ENCODE measurements at places on chromosomes 12 and 14.

- DNase-seq, result no peak
Observed at GRCh38 chr14:59959668-59960067, 39.7 kb downstream of the LRRC9 start.

GRCh38 chr14:71301611-71302010 is 394.4 kb downstream of the PCNX1 start:
- DNase-seq, result no peak

GRCh38 chr14:21993837-21994236 is 320.2 kb upstream of the OR4E1 start:
- DNase-seq, result no peak

- no peak for DNase-seq
Observed at GRCh38 chr14:81986005-81986404, 452.4 kb upstream of the SEL1L start.

GRCh38 chr14:32224737-32225377 is 21.8 kb upstream of the RNU6-8 start:
- DNase-seq, result peak; percentile 44

- peak; percentile 9 for DNase-seq
Observed at GRCh38 chr12:91811481-91812287, 334.0 kb downstream of the BTG1 start.

GRCh38 chr14:106845286-106846087 is 1319.1 kb downstream of the TMEM121 start:
- no peak for DNase-seq

DNA sequence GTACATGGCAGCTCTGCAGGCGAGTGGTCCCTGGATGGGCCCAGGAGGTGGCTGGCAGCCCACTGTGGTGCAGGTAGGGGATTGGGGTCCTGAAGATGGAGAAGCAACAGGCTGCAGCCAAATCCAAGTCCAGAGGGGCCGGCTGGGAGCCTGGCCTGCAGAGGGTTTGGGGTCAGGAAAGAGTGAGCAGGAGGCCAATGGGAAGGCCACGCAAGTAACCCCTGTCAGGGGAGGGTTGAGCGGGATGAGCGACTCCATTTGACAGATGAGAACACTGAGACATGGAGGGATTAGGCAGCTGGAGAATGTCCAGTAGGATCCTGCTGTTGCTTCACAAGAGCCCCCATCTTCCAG is 136.0 kb downstream of the BCL11B start:
- DNase-seq, result no peak

GRCh38 chr12:63753743-63754142 is 26.0 kb upstream of the RXYLT1 start:
- DNase-seq, result no peak

DNA sequence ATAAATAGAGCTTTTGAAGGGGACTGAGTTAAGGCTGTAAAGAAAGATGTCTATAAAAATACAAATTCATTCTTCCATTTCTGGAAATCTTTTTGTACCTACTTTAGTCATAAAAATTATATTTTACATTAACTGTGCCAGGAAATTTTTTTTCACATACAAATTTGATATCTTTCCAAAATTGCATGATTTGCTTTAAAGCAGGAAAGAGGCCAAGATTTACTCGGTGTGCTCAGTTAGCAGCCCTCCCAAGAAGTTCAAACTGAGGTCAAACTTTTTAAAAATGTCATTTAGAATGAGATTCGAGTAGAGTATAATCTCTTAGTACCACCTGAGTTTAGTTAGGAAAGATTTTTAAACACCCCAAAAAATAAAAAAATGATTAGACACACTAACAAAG is 173.2 kb upstream of the GRIP1 start:
- DNase-seq, result no peak

GRCh38 chr14:24335461-24336171 is 745 bp upstream of the ADCY4 start:
- no peak for DNase-seq

DNA sequence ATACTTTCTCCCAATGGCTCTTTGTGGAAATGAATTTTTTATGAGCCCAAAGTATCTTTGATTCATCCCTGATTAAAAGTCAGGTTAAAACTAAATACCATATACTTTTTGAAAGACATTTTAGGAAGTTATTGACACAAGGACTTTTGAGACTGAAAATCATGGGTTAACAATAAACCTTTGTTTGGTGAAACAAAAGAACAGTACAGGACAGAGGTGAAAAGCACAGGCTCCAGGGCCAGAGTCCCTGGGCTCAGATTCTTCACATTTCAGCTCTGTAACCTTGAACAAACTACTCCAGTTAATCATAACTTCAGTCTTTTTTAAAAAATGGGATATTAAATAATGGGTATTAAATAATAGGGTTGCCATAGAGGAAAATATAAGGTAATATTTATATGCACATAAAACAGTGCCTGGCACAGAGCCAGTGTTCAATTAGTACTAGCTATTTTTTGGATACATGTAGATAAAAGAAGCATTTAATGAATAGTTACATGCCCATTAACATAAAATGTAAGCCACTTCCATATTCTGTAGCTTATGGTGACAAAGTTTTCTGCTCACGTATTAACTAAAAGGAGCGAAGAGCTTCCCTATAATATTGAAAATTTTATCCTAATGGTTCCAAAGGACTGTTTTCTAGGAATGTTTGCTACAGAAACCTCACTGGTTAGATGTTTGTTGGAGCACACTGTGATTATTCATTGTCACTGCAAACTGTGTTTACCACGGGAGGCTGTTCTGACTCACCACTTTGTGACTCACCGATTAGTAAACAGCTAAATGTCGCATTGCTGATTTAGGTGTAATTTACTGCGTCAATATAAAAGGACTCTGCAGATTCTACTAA is 255.4 kb downstream of the DAD1 start:
- DNase-seq, result peak; percentile 16

GRCh38 chr14:68566075-68566474 is 226.8 kb downstream of the ZFP36L1 start:
- no peak for DNase-seq

DNA sequence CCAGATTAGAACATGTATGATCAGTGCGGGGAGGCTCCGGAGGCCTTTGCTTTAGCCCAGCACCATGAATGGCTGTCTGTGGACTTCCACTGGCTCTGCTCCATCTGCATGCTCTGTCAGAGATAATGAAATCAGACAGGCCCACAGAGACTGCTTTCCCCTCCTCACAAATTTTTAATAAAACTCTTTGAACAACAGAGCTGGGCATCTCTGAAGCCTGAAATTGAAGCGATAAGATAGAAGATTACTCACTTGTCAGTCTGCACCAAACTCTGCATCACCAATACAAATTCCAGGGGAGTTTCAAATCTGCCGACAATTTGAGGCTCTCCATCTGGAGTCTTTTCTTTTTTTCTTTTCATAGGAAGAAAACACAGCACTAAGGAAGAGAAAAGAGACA is 110.0 kb downstream of the DYRK2 start:
- DNase-seq, result no peak

- no peak for DNase-seq
Observed at GRCh38 chr14:26863736-26864135, 265.9 kb upstream of the NOVA1 start.

GRCh38 chr12:1836854-1837421 is 16.6 kb downstream of the LRTM2 start:
- DNase-seq, result no peak

GRCh38 chr12:61369241-61369910 is 890.8 kb upstream of the USP15 start:
- DNase-seq, result no peak

DNA sequence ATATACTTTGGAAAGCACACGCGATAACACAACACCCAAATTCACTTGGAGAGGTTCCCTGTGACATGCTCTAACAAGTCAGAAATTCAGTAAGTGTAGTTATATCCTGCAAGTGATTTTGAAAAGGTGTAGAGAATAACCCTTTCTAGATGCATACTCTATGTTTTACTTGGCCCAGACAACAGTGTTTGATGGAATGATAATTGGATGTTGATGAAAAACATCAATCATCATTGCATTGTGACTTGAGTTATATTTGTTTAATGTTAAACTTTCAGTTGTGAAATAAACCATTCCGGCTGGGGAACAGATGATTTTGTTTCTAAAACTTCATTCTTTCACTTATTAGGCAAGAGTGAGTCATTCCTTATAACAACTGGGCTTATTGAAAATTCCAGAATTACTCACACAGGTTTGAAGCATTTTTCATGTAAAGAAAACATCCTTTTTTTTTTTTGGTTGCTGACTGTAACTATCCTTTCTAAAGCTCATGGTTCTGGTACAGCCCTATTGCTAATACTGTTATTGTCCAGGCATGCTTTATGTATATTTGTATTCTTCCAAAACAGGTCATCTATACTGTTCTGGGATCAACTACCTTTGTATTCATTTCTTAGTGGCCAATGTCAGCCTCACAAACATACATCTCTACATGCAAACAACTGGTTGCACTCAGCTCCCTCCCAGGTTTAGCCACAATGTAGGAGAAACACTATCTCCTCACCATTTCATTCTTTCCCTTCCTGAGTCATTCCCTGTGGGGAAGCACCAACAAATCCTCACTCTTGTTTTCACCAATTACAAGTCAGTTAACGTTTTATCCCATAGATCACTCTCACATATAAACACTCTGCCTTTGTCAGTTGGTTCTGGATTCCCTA is 121.2 kb upstream of the LRIG3 start:
- DNase-seq, result no peak

DNA sequence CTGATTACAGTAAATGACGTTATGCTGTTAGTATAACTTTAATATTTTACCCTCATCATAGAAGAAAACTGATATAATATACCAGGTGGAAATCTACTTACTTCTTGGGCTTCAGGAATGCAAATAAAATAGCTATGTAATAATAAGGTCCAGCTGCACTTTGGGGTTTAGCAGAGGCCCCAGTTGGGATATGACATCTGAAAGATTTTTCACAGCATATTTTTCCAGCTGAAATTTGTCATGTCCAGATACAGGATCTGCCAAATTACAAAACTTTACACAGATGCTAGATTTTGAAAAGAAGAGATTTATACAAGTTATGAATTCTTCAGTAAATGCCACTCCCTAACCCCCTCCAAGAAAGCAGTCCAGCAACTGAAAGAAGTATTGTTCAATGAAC is 29.2 kb upstream of the DCN start:
- no peak for DNase-seq

DNA sequence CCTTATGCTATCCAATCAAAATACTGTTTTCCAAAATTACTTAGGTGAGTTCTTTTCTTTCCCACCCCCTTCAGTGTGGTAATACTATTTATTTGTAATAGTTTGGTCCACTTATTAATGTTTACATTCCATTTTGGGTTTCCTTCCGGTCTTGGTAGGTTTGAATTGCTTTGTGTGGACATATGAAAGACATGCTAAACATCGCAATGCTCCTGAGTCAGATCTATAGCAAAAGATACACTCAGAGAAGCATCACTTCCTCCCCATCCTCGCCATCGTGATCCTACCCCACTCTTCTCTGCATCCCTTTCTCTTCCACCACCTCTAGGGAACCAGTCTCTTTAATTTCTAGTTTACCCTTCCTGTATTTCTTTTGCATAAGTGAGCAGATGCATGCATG is 30.0 kb downstream of the TUNAR start:
- no peak for DNase-seq

- DNase-seq, result no peak
Observed at GRCh38 chr12:53074283-53074998, 4.7 kb downstream of the SPRYD3 start.

DNA sequence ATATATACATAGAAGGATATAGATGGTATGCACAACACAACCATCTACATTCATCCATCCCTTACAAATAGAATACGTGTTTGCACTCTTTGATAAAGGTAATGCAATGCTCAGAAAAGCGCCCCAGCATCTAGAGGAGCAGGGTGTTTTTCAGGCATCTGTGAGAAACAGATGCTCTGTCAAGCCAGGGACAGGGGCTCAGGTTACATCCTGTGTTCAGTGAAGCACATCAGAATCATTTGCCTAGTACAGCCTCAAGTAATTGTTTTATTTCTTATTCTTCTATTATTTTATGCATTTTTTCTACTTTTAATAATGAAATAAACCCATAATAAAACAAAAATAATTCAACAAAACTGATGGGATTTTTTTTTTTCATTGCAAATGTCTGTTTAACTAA is 50.5 kb upstream of the HIF1A start:
- no peak for DNase-seq

- no peak for DNase-seq
Observed at GRCh38 chr12:102421802-102422583, 58.4 kb downstream of the IGF1 start.

GRCh38 chr12:1581973-1582708 is 12.2 kb downstream of the FBXL14 start:
- no peak for DNase-seq

- DNase-seq, result no peak
Observed at GRCh38 chr12:41993283-41993682, 151.4 kb downstream of the GXYLT1 start.

GRCh38 chr12:119182701-119183493 is 4.2 kb downstream of the HSPB8 start:
- DNase-seq, result no peak

GRCh38 chr12:127249428-127249827 is 1017.5 kb upstream of the TMEM132C start:
- no peak for DNase-seq

GRCh38 chr14:73069585-73069984 is 11.3 kb downstream of the RBM25 start:
- no peak for DNase-seq

- no peak for DNase-seq
Observed at GRCh38 chr12:55659486-55660385, 23.0 kb downstream of the OR10P1 start.

DNA sequence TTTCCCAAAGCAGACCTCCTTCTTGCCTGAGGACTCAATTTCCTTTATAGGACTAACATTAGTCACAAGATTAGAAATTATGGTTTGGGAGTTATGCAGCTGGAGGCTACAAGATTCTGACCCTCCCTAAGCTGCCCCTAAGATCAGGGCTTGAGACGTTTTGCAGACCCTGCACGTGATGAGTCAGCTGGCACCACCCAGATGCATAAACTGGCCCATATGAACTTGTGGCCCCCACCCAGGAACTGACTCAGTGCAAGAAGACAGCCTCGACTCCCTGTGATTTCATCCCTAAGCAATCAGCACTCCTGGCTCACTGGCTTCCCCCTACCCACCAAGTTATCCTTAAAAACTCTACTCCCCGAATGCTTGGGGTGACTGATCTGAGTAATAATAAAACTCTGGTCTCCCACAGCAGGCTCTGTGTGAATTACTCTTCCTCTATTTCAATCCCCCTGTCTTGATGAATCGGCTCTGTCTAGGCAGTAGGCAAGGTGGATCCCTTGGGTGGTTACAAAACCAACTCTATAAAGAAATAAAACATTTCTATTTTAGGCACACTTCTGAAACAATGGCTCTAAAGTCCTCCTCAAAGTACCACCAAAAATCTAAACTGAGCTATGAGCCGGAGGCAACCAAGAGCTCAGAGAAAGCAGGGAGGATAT is 233.4 kb downstream of the TMEM132D start:
- DNase-seq, result no peak

DNA sequence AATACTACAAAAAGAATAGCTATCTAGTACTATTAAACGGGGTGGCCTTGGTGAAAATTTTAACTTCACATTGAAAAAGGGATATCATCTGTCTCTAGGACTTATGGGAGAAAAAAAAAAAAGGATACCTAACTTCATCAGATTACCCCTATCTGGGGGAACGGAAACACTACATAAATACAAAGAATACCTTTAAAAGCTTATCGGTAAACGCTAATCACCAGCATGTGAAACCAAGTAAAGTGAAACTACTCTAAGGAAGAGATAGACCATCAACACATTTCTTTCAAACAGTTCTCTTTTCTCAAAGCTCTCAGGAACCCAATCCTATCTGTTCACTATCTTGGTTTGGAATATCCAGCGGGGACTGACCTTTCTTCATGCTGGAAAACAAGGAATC is 3.5 kb downstream of the KICS2 start:
- no peak for DNase-seq

GRCh38 chr14:30115756-30116155 is 188.1 kb upstream of the PRKD1 start:
- peak; percentile 36 for DNase-seq

- no peak for DNase-seq
Observed at GRCh38 chr14:91315844-91316267, 71.4 kb upstream of the GPR68 start.
